ENCODE measurements at places on chromosomes 13 and 19.

GRCh38 chr13:113307491-113307890, 10.5 kb downstream of the LAMP1 start:
- no peak for DNase-seq

GRCh38 chr19:33624586-33624985, 2.8 kb downstream of the CHST8 start:
- DNase-seq: peak; percentile 70

DNA sequence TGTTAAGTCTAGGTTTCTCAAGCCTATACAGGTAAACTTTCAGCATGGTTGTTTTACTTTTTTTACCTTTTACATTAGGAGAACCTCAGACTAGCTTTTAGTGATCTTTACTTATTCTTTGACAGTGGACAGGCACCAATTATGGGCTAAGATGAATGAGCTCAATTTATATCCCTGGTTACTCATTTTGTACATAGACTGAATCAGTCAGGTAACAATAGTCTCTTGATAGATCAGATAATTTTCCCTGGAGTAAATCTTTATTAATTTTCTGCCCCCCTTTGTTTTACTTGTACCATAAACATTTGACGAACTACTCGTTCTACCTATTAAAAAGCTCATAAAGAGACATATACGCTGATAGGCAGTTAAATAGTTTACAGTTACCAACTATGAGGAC, 22.8 kb downstream of the SPART start:
- no peak for DNase-seq

GRCh38 chr19:39236527-39236926, 8.3 kb downstream of the IFNL3 start:
- no peak for DNase-seq

DNA sequence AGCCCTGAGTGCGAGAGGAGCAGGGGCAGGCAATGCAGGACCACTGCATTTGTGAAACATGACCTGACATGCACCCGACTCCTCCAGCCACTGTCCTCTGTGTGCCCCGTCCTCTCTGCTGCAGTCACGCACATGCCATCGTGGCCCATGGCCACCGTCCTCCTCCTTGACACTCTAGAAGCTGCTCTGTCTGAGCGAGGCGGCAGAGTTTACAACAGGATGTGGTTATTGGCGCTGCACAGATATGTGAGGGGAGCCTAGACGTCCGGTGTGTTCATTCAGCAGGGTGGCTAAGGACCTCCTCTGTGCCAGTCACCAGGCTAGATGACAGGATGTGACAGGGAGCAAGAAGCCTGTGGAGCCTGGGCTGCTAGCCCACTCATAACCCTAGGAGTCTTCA, 277.8 kb downstream of the FOXO1 start:
- no peak for DNase-seq

DNA sequence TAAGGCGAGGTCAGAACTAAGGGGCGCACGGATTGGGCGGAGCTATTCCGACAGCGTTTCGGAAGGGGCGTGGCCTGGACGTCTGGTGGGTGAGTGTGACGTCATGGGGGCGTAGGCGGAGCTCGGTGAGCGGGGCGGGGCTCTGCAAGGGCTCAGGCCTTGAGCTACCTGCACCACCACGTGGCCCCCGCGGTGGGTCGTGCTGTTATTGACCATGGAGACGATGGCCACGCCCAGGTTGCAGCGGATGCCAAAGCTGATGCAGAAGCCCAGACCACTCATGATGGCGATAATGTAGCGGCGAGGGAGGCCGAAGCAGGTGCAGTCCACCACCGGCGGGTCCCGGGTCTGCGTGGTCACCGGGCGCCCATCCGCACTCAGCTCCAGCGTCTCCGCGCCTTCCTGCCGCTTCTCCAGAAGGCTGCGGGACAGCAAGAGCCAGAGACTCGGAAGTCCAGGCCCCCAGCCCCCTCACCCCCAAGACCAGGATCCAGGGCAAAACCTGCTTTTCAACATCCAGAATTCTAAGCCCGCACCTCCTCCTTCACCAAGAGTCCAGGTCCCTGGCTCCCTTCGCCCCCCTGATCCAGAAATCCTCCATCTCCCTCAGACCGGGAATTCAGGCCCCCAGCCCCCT, 4.8 kb downstream of the SLC17A7 start:
- DNase-seq: peak; percentile 69

DNA sequence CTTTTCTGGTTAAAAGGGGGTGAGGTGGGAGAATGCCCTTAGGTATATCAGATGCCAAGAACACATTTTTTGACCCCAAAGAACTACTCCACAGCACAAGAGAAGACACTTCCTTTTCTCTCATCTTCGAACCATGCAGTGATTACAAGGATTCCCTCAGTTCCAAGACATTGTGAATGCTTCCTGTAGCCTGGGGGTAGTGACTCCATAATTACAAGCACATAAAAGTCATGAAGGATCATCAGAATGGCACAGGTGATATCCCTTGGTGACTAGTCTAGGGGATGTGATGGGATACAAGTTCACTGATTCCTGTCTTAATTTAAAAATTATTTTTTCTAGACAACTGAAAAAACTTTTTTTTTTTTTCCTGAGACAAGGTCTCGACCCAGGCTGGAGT, 78.0 kb downstream of the ZC3H13 start:
- DNase-seq: no peak

- DNase-seq: no peak
Measured at GRCh38 chr13:23758798-23759527, 130.2 kb downstream of the MIPEP start.

- DNase-seq: peak; percentile 42
Measured at GRCh38 chr19:18123819-18124218, 26.2 kb downstream of the MAST3 start.

GRCh38 chr19:51927859-51928258, 587 bp downstream of the ZNF613 start:
- no peak for DNase-seq

GRCh38 chr19:50794074-50794875, 4.1 kb downstream of the ACP4 start:
- DNase-seq: no peak

GRCh38 chr13:112960706-112961105, 8.3 kb upstream of the MCF2L start:
- no peak for DNase-seq

- no peak for DNase-seq
Measured at GRCh38 chr13:42114912-42115311, 66.5 kb downstream of the DGKH start.

DNA sequence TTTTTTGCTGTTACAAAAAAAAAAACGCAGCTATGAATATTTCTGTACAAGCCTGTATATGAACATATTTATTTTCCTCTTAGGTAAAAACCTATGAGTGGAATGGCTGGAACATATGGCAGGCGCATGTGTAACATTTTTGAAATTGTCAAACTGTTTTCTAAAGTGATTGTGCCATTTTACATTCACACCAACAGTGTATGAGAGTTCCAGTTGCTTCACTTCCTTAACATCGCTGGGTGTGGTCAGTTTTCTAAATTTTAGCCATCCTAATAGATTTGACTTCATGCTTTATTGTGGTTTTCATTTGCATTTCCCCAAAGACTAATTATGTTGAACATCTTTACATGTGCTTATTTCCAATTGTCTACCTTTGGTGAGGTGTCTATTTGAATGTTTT, 306.8 kb downstream of the KCNRG start:
- no peak for DNase-seq

- DNase-seq: no peak
Measured at GRCh38 chr13:111398715-111399299, 78.4 kb downstream of the TEX29 start.

- no peak for DNase-seq
Measured at GRCh38 chr13:85828094-85828684, 29.0 kb upstream of the SLITRK6 start.

DNA sequence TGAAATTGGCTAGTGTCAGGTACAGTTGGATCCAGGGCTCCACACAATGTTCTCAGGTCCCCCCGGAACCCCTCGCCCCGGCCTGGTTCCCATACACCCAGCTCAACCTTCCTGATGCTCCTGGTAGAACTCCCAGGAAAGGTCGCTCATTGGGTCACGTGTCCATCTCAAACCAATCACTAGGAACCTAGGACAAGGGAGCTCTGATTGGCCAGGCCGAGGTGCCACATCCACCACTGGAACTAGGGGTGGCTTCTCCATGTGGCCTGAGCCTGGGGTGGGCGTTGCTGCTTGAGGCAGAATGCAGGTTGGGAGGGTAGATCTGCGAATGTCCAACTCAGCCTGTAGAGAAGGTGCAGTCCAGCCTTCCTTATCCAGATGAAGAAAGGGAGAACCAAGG, 6.9 kb upstream of the MEF2B start:
- DNase-seq: no peak

GRCh38 chr19:42152910-42153671, 20.8 kb upstream of the POU2F2 start:
- no peak for DNase-seq

DNA sequence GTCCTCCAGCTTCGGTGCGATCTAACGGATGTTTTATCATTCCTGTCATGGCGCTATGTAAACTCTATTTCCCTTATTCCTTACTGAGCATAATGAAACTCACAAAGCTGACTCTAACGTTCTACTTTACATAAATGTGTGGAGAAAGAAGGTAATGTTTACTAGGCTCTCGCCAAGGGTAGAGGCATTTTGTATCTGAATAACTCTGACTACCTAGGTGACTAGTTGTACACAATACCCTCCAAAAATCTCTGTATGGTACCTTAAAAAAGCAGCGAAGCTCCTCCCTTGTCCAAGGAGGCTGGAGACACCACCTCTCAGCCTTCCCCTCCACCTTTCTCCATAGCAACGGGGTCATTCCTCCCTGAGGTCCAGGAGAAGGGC, 316 bp upstream of the ZNF530 start:
- DNase-seq: no peak

DNA sequence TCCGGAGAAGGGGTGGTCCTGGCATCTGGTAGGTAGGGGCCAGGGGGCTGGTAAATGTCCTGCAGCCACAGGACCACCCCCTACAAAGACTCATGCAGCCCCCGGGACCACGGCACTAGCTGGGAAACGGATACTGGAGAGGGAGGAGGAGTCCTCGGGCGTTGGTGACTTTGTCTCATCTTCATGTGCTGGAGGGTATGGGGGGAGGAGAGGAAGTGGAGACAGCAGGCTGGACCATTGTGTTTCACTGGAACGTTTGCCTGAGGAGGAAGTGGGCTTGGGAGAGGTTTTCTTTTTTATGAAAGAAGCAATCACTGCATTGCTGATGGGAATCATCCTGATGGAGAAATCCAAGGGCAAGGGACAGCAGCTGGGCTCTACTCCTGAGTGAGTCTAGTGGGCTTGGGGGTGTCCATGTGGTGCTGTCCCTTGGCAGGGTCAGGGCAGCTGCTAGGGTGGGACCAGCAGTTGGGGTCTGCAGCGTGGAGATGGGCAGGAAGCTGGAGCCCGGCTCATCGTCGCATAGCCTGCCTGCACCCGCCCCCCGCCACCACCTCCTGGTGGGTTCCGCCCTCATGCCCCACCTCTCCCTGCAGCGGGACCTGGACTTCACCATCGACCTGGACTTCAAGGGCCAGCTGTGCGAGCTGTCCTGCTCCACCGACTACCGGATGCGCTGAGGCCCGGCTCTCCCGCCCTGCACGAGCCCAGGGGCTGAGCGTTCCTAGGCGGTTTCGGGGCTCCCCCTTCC, 1.7 kb upstream of the ADM5 start:
- DNase-seq: no peak

DNA sequence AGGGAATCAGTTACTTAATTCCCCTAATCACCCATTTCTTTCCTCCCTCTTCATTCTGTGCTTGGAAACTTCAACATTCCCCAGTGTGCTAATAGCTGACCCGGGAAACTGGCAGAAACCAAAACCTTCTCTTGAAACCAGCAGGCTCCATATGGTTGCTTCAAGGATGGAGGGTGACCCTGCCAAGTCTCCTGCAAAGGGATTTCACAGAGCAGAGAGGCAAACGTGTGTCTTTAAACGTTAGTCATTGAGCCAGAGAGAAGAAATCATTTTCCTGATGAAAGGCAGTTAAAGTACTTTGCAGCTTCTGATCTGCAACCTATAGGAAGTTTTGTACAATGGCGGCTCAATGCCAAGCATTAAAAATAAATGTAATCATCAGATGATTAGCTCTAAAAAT, 220.9 kb downstream of the POU4F1 start:
- DNase-seq: no peak

DNA sequence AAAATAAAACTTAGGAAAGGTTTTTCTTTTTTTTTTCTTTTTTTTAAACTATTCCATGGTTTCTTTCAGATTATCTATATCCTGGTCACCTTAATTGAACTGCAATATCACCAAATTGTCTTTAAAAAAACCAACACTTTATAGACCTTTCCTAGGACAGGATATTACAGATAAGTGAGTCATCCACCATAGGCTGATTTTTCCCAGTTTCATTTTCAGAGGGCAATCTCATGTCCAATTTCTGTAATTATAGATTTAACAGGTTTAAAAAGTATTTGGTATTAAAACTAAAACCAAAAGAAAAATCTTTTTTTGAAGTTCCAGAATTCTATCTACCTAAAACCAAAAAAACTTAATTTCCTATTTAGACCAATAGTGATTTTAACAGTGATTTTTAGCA, 13.2 kb downstream of the SPART start:
- DNase-seq: no peak

GRCh38 chr13:102548811-102549210, 48.0 kb upstream of the TPP2 start:
- no peak for DNase-seq

DNA sequence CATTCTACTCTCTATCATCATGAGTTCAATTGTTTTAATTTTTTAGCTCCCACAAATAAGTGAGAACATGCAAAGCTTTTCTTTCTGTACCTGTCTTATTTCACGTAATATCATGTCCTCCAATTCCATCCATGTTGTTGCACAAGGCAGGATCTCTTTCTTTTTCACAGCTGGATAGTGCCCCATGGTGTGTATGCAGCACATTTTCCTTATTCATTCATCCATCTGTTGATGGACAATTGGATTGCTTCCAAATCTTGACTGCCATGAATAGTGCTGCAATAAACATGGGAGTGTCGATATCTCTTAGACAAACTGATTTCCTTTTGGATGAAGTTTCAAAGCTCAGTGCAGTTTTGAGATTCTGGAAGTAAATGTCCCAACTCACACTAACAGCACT, 326.9 kb downstream of the FGF9 start:
- DNase-seq: no peak

DNA sequence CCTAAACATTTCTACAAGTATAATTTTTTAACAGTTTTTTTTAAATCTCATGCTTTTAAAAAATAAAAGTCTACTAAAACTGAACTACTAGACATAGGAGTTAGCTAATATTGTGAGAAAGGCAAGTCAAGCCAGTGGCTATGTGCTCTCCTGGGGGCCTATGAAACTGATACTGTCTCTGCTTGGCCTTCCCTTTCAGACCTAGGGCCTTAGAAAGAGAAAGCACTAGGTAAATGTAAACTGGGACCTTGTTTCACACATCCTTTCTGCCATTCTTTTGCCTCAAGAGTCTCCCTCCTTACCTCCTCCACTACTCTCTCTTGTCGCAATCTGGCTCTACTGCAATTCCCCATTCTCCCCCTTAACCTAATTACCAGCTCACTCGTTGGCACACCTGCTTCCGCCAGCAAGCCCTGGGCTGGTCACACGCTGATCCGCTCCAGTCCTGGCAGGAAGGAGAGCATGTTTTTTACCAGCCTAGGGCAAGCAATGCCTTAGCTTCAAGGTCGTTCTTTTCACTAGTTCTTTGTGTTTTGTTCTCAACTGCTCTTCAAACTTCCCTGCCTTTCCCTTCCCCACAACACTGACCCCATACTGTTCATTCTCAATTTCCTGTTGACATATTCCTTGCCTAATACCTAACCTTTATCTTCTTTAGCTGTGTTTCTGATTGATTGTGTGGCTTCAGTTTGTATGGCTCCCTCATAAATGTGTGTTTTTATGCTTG, 23.1 kb downstream of the TBC1D4 start:
- no peak for DNase-seq

GRCh38 chr13:75399168-75399878, 82.6 kb downstream of the TBC1D4 start:
- no peak for DNase-seq
